Hematopoietic multipotent progenitor cell (in vitro differentiated cells): ENCODE measurements at places on chromosomes 7 and 10. TPM values are rescaled to one million over a fixed set of nuclear protein-coding genes. Genes with fewer than 3 reads are reported as not detected.

DNA sequence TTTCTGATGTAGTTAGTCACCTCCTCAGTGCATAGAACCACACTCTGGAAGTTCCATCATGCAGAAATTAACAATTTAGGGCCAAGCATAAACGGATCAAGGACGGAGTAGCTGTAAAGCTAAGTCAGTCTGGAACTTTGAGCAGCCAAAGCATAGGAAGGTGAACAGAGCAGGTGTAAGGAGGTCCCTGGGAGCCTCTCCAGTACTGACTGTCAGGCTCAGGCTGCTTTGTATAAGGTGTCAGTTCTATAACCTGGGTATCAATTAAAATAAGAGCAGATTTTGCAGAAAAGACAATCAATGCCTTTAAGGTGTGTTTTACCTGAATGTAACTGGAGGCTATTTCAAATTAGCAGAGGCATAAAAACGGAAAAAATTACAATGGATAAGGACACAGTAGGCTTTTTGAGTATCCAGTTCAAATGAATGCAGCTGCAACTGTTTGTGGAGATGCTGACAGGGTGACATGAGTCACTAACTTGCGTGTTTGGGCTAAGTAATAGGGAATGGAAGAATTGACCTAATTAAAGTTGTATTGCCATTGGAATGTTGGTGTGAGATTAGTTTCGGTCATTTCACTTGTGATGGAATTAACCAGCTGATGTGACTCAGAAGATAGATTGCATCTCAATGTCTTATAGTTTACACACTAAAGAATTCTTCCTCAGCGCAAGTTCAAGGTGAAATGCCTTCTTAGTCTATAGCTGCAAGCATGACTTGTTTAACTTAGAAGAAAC is 417.9 kb upstream of the CNTNAP2 start:
- no peak for DNase-seq

- DNase-seq = no peak
Measured at GRCh38 chr7:47570649-47571050, 11.3 kb downstream of the TNS3 start.

GRCh38 chr7:1990001-1990670 is 242.6 kb downstream of the MAD1L1 start:
- no peak for DNase-seq

Gene FZD8
- 0.81 TPM for total RNA-seq

Gene EGR2
- total RNA-seq = 1.1 TPM

Gene TLX1
- total RNA-seq = not detected
